Caco-2 (cell line): ENCODE measurements at places on chromosomes 11 and 22. TPM values are rescaled to one million over a fixed set of nuclear protein-coding genes. Genes with fewer than 3 reads are reported as not detected.
A peak's percentile ranks its signal among the peaks of the same experiment; 100 is the strongest.

Gene RFPL3
- total RNA-seq: not detected in 2 replicates

- DNase-seq: no peak
Observed at GRCh38 chr22:22703715-22704114, 59.3 kb downstream of the GGTLC2 start.

Gene OR8G1
- total RNA-seq: not detected in 2 replicates

DNA sequence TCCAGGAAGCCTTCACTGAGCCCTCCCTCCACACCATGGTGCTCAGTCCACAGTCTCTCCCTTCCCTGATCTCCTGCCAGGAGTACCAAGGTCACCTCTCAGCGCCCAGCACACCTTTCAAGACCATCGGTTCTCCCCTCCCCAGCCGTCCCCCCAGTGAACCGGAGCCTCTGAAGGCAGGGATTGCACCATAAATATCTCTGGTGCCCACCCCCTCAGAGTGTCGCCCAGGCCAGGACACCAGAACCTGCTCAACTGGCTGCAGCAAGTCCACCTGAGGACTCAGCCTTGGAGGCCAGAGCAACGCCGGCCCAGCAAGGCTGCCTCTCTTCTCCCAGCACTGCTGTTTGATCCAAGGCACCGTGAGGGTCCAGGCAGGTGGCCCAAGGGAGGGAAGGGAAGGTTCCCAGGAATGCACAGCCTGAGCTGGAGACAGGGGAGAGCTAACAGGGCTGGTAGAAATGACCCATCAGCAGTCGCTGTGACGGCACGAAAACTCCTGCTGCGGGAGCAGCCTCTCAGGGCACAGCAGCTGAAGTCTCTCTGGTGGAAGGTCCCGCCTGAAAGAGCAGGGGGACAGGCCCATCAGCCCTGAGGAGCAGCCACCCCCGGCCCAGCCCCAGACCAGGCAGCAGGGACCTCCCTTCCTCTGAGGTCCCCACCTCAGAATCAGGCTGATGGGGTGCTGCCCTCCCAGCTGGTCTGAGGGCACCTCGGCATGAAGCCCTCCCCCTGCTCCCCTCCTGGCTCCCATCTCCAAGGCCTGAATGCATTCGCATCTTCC is 80.3 kb downstream of the BUD13 start:
- peak; percentile 42 for DNase-seq

GRCh38 chr11:4491878-4492606 is 9.6 kb downstream of the OR52K1 start:
- DNase-seq: no peak

DNA sequence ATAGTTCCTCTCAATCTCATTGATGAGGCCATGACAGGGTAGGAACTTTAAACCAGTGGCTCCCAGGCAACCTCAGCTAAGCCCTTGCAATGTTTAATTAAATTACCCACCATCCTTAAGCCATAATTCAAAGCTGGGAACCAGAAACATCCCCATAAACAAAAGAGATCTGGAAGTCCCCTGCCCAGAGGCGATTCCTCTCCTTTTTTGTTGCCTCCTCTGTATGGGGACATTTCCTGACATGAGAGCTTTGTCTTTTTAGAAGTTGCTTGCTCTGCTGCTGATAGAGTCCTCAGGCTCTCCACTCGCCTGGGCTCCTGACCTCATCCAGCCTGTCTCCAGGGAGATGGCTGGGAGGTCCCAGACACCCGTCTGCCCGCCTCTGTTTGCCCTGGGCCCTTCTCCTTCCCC is 3.2 kb downstream of the DTX4 start:
- DNase-seq: no peak

GRCh38 chr22:17827466-17827865 is 53.2 kb upstream of the BID start:
- no peak for DNase-seq

DNA sequence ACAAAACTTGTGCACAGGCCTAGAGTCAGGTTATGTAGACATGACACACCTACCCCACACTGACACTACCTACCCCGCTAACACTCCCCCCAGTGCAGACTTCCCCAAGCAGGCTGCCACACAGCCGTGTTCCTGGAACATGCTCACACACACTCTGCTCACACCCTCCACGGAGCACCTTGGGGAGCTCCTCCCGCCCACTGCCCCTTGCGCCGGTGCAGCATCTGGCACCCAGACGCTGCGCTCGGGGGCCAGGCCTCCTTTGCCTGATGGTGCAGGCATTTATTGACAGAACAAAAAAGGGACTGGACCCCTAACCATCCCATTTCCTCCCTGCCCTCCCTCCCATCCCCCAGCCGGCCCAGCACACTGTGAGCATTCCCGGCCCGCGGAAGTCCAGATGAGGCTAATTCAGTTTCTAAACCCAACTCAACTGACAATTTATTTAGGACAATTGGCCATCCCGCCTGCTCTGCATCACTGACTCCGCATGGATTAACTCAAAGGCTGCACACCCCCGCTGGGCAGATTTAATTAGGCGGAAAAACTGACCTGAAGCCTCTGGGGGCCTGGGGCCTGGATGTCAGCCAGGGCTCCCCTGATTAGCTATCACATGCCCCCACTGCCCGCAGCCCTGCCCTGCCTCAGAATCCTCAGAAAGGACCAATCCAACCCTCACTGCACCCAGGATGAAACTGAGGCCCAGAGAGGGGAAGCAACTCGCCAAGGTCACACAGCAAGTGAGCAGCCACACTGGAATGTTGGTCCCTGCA is 30.1 kb downstream of the KCNC1 start:
- DNase-seq: no peak

Gene OR6T1
- total RNA-seq: not detected in 2 replicates

Gene NEFH
- total RNA-seq: not detected in 2 replicates

GRCh38 chr11:16512899-16513241 is 156.5 kb upstream of the SOX6 start:
- no peak for DNase-seq

DNA sequence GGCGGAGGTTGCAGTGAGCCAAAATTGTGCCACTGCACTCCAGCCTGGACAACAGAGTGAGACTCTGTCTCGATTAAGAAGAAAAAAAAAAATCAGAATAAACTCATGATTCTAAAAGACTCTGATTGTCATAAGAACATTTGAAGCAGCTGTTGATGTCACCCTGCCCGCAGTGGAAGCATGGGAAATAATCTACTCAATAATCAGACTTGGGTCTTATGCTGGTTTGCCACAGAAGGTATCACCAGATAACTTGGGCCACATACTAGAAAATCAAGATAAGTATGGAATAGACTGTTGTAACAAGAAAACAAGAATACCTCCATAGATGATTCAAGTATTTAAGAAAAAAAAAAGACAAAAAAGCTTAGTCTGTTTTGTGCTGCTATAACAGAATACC is 8.2 kb downstream of the CAVIN3 start:
- DNase-seq: no peak

Gene SCGB1A1
- total RNA-seq: not detected in 2 replicates

Gene SCGB1C1
- not detected in 2 replicates for total RNA-seq

DNA sequence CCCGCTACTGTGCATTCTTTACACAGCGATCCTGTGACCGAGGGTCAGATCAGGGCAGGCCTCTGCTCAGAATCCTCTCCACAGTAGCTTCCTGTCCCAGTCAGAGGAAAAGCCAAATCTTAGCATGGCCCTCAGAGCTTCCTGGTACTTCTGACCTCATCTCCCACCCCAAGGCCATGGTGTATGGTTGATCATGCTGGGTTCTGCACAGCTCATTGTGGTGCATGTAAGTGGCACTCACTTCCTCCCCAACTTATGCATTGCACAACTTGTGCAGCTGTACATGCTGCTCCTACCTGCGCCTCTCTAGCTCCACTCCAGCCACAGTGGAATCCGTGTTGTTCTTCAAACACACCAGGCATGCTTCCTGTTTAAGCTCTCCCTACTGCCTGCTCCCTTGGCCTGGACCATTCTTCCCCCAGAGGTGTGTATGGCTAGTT is 20.3 kb downstream of the BMAL1 start:
- DNase-seq: no peak

GRCh38 chr11:131624531-131624930 is 254.1 kb downstream of the NTM start:
- no peak for DNase-seq

DNA sequence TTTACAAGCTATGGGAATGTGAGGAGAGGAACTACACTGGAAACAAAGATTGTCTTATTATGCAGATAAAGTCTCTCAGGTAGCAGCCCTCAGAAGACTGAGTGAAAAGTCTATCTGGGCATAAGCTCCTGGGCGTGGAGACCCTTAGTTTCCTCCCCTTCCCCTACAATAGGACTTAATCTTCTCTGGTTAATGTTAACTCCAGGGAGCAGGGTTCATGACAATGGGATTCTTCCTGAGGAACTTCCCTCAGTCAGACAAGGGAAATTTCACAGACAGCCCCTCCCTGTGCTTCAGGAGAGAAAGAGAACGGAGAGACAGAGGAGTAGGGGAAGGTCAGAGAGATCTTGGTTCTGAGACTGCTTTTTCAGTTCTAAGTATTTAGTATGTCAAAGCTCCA is 1428.6 kb downstream of the LRRC4C start:
- peak; percentile 4 for DNase-seq

GRCh38 chr11:66186470-66186869 is 82.0 kb upstream of the RAB1B start:
- DNase-seq: no peak

DNA sequence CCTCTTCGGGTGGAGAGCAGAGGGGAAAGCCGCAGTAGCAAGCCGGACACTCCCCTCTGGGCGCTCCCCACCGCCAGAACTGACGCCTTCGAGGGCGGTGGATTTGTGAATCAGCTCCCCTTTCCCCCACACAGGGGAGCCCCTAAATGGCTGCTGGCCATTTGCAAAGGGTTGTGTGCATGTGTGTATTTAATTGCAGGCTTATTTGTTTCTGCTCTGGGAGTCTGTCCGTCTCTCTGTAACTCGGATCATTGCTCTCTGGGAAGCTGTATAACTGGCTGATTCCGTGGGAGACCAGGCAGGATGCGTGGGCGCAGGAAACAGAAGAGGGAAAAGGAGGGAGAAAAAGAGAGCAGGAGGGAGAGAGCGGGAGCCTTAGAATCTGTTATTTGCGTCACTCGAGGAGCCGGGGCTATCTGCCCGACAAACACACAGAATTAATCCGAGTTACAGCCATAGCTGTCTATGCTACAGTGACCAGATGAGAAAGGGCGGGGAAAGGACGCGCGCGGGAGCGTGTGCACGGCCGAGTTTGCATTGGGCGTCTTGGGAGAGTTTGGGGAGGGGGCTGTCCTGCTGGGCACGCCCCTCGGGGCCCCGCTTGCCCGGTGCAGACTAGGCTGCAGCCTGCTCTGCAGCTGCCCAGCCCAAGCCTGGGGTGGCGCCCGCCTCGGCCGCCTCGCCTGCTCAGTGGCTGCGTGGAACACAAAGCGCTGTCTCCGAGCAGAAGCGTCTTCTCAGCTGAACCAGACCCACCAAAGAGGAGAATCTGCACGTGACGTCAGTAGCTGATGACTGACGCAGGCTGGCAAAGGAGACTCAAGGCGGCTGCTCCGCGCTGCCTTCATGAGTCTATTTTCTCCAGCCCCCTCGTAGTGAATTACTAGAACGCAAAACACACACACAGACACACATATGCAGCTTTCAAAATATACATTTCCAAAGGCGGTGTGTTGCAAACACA is 105.3 kb upstream of the HSD17B12 start:
- no peak for DNase-seq

- no peak for DNase-seq
Observed at GRCh38 chr11:105878510-105878909, 143.5 kb downstream of the MSANTD4 start.

GRCh38 chr11:62694455-62695167 is 5.3 kb upstream of the LRRN4CL start:
- peak; percentile 77 for DNase-seq

Gene ANKK1
- 0.11 and 0.16 TPM in 2 replicates for total RNA-seq

- no peak for DNase-seq
Observed at GRCh38 chr11:129278586-129279319, 86.6 kb upstream of the ARHGAP32 start.

Gene KRTAP5-1
- not detected in 2 replicates for total RNA-seq

DNA sequence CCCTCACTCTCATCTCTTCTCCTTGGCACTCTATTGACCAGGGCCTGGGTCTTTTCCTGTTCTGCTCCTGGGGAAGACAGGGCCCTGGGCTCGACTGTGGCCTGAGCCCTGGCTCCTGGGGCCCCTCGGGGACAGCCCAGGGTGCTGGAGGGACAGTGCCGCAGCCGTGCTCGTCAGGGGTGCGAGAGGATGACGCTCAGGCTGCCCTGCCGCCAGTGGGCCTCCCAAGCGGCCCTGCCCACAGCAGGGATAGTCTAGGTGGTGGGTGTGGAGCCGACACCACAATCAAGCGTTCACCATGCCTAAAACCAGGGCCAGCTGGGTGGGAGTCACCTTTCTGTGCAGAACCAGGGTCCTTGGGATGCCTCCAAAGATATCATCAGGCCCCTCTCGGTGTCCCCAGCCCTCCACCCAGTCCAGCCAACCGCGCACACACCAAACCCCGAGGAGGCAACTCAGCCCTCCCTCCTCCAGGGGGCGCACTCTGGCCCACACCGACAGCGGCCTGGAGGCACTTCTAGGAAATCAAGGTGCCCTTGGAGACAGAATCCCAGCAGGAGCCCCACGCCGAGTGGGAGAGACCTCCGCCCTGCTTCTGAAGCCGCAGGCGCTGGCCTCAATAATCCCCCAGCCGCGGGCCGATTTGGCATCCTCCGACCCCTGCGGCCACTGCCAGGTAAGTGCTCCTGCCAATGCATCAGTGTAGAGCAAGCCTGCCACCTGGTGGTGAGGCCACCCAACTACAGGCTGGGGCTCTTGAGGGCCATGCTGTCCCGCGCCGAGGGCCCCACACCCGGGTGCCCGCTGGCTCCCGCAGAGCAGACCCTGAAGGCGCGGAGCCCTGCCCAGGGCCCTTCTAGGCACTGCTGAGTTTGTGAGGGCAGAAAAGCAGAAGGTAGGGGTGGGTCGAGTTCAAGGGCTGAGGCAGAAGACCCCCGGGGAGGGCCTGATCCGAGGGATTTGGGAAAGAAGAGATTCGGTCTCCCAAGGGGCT is 496.4 kb downstream of the BUD13 start:
- peak; percentile 97 for DNase-seq

DNA sequence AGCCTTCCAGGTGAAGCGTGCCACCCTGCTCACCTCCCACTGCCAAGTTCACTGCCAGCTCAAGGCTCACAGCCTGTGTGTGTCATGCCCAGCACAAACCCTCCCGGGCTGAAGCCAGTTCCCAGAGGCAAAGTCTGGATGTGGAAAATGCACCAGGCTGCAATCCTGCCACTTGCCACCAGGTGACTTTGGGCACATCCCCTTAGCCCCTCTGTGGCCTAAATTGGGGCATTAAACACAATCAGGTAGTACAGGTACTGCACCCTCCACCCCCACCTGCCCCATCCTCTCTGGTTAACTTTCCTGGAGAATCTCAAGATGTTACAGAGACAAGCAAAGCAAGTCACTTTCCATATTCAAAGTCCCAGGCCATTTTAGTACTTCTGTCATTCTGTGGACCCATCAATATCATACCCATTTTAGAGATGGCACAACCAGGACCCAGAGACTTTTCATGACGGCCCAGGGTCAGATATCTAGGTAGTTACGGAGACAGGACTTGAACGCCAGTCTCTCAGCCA is 1.8 kb upstream of the RASD2 start:
- DNase-seq: no peak

DNA sequence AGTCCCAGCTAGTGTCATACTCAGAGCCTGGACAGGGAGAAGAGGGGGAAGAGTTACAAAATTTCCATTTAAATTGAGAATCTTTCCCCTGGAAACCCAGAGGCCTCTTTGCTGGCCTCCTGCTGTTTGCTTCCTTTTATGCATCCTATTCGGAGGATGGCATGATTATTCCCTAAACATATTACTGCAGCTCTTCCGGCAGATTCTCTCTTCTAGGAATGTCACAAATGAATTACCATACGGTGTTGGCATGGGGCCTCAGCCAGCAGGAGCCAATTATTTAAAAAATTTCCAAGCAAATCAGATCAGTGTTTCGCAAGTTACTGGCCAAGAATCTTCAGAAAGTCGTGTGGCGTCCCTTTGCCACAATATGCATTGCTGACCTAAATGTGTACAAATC is 326.7 kb upstream of the NCAM1 start:
- DNase-seq: no peak
